ENCODE measurements at places on chromosomes 13 and 19. TPM values are rescaled to one million over a fixed set of nuclear protein-coding genes. Genes with fewer than 3 reads are reported as not detected.

- peak; percentile 15 for DNase-seq
These were observed 951 bp upstream of the MTUS2 start for GRCh38 chr13:28819046-28819730.

DNA sequence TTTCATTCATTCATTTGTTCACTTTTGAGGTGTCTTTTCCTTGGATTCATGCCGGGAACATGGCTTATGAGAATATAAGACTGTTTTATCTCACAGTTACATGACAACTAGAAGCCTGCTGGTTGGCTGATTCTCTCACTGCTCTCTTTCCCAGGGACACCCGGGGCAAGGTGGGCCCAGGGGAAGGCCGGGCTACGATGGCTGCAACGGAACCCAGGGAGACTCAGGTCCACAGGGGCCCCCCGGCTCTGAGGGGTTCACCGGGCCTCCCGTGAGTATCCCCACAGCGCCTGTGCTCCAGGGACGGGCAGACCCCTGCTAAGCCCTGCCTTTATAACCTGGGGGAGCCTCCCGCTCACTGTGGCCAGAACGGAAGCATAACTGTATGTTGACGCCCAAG lies 121.2 kb downstream of the COL4A2 start:
- no peak for DNase-seq

GRCh38 chr13:66501181-66501580 lies 729.0 kb downstream of the PCDH9 start:
- DNase-seq: no peak

The TMEM86B gene
- total RNA-seq: 2.9 TPM

DNA sequence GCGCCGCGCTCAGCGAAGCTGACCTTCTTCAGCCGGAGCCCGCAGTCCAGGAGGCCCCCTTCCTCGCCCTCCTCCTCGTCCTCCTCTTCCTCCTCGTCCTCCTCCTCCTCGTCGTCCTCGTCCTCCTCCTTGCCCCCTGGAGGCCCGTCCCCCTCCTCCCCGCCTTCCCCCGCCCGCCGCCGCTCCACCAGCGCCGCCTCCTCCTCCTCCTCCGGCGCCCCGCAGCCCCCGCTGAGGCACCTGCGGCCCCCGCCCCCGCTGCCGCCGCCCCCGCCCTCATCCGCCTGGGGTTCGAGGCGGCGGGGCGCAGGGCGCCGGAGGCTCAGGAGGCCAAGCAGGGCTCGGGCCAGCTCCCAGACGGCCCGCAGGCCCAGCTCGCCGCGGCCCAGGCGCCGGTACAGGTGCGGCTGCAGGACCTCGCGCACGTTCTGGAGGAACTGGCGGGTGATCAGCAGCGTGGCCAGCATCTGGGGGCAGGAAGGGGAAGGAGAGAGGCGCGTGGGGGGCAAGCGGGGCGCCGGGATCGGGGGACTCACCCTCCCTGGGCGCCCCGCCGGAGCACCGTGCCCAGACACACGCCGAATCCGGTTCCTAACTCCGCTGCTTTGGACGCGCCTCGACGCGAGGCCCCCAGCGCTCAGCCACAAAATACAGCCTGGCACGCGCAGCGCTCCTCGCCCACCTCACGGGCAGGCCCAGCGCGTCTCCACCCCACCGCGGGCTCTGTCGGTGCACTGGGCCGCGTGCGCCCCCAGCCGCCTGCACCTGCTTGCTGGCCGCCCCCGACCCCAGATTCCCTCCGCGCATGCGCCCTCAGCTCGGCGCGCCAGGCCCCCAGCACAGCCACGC lies 5.9 kb downstream of the ANO8 start:
- DNase-seq: no peak

The SIGLEC14 gene
- not detected for total RNA-seq

The FCAR gene
- total RNA-seq: not detected

GRCh38 chr13:113814435-113814821 lies 49.4 kb downstream of the GAS6 start:
- peak; percentile 24 for DNase-seq

The KLK4 gene
- not detected for total RNA-seq

The ATP1A3 gene
- 0.20 TPM for total RNA-seq

GRCh38 chr13:20378721-20379120 lies 146.6 kb upstream of the GJB6 start:
- no peak for DNase-seq

GRCh38 chr19:6023936-6024335 lies 46.0 kb upstream of the RANBP3 start:
- no peak for DNase-seq

DNA sequence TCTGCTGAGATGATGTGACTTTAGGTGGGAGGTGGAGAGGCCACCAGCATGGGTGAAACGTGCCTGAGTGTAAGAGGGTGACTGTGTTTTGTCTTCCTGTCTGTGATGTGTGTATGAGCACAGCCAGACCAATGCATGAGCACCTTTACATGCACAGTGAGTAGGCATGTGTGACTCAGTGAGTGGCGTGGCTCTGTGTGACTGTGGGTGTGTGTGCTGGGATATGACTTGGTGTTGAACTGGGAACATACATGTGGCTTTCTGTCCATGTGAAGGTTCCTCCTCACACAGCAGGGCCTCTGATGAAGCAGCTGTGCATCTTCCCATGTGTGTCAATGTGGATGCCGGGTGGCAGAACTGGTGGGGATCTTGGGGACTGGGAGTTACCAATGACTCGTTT lies 19.9 kb upstream of the LGALS13 start:
- no peak for DNase-seq

The HS6ST3 gene
- not detected for total RNA-seq

DNA sequence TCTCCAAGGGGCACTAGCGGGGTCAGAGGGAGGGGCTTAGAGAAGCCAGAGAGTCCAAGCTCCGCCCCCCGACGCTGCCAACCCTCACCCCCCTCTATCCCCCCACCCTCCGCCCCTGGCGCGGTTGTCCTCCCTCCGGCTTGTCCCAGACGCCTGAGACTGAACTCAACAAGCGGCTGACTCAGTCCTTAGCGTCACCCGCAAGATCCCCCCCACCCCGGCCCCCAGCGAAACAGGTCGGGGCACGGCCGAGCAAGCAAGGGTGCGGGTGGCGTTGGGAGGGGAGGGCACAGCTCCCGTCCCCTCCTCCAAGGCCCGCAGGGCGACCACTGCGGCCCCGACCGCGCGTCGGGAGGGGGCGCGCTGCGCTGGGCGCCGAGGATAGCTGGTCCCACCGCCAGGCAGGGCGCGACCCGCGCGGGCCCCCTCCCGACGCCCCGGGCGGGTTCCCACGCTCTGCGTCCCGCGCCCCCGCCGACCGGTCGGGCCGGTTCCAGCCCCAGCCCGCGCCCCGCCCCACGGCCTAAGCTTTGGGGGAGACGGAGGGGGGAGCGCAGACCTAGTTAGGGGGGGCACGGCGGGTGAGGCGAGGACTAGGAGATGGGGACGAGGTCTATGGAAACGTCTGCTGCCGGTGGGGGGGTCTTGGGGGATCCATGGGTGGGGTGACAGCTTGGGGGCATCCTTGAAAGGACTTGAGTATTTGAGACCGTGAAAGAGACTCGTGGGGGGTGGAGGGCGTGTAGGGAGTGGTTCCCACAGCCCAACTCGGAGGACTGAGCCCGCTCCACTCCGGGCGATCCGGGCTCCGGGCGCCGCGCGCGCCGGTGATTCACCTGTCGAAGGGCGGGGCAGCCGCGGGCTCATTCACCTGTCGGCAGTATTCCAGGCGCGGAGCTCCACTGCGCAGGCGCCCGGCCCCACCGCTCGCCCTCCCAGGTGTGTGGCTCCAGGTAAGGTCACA lies 5.1 kb downstream of the NOTCH3 start:
- peak; percentile 39 for DNase-seq

All from HFFc6 (cell line).